Memory B cell (primary cell): ENCODE measurements at places on chromosomes 2 and 18.

DNA sequence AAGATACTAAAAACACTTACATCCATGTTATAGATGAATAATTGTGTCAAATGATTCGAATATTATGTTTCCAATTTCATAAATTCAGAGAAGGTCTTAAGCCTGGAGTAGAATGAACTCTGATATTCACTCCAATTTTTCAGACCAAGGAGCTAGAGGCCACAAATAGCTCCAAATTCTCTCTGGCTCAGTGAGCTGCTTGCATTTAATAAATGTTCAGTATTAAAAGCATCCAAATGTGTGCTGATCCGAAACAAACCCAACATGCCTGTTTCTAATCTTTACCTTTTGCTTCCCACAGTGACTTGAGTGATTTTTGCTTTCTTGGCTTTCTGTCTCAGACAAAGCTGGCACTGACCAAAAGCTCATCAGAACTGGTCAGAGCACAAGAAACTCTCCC is 291.4 kb downstream of the CCDC85A start:
- H3K27ac ChIP-seq, result no peak overlapping the region
- H3K4me3 ChIP-seq, result no peak overlapping the region
- DNase-seq, result no peak
- H3K4me1 ChIP-seq, result no peaks in the 10 kb centered on the region
- H3K36me3 ChIP-seq, result no peaks in the 10 kb centered on the region
- H3K27me3 ChIP-seq, result no peaks in the 10 kb centered on the region

DNA sequence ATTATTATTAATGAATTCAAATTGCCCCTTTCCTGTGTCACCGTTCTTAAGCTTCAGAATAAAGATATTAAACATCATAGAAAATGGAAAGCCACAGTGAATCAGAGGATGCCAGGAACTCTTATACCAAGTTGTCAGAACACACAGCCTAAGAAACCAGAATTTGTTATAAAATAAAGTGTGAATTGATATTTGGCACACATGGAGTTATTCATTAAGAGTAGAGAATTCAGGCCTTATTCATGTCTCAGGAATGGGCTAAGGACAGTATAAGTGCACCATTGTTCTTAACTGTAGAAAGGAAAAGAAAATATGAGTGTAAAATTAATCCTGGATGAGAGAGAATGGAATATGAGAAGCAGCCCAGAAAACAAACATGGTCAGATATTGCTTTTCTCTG is 86.7 kb upstream of the ATP8B1 start:
- H3K27me3 ChIP-seq, result no peaks in the 10 kb centered on the region
- H3K4me3 ChIP-seq, result no peak overlapping the region
- no peak for DNase-seq
- peaks cover 3% of the 10 kb centered on the region for H3K4me1 ChIP-seq
- no peak overlapping the region for H3K27ac ChIP-seq

DNA sequence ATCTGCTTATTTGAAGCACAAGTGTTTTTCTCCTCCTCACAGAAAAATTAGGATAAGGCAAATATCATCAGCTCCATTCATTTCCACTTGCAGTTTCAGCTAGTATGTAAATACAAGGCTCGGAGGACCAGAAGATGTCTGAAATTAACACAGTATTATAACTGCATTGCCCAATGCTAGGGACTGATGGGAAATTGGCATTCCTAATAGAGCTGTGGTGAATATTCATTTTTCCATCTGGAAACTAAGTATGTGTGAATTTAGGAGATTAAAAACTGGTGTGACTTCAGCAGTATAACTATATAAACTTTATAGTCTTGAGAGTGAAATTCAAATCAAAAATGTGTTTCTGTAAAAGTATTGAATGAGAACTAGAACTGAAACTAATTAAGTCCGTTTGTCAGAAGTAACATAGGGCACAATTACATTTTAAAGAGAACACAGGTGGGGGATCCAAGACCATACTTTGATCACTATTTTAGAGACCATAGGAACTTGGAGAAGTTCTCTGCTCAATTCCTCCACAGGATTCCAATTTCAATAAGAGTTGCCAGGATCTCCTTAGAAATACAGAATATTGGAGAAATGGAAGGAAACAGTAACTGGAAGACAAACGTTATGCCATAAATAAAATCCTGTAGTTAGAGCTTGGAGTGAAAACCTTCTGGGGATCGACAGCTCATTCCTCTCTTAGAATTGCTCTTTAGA is 12.1 kb upstream of the ITGA6 start:
- peaks cover 7% of the 10 kb centered on the region for H3K27me3 ChIP-seq
- no peak overlapping the region for H3K27ac ChIP-seq
- no peaks in the 10 kb centered on the region for H3K36me3 ChIP-seq
- H3K4me3 ChIP-seq, result no peak overlapping the region
- no peaks in the 10 kb centered on the region for H3K4me1 ChIP-seq

DNA sequence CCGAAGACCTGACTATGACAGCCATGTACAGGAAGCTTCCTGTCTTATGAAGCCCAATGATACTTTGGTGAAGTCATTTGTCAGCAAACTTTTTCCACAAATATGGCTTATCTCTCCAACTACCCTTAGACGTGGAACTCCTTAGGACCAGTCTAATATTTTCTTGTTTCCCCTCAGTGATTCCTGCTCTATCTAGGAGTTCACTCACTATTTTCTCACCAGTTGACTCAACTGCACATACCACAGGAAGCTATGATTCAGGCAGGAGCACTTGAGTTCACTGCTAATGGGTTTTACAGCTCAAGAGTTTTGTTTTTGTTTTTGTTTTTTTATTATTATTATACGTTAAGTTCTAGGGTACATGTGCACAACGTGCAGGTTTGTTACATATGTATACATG is 109.3 kb downstream of the ANTXR1 start:
- no peak for DNase-seq
- H3K27me3 ChIP-seq, result peaks cover 11% of the 10 kb centered on the region

DNA sequence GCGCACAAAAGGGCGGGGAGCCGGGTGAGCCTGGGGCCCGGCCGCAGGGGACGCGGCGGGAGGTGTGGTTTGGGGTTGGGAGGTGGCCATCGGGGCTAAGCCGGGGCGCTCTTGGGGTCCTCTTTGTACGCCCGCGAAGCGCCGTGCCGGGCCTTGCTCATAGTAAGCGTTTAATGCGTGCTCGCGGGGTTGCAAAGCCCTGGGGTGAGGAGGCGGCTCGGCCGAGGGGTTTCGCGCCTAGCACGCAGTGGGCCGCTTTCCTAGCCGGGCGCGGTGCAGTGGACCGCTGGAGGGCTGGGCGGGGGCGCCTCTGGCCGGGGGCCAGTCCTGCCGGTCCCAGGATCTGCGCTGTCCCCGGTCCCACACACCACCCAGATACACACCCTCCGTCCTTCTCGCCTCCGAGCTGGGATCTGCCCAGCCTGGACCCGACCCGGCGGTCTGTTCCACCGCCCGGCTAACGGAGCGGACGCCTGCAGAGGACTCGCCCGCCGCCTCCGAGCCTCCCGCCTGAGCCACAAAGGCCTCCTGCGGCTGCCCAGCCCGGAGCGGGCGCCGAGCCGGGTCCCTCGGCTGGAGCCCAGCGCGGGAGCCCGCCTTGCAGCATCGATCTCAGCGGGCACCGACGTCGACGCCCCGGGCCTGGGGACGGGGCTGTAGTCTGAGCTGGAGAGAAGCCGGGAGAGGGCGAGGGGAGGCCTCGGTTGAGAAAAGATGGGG is 564 bp downstream of the DPYSL5 start:
- H3K4me3 ChIP-seq, result peak overlapping the region; percentile 85
- peaks cover 6% of the 10 kb centered on the region for H3K4me1 ChIP-seq
- peak; percentile 48 for DNase-seq
